ENCODE measurements at places on chromosomes 7 and 10. TPM values are rescaled to one million over a fixed set of nuclear protein-coding genes. Genes with fewer than 3 reads are reported as not detected.

Gene ACTR3C
- total RNA-seq = 0.69 TPM

- peak; percentile 56 for DNase-seq
These were observed 1.6 kb upstream of the COL13A1 start for GRCh38 chr10:69800109-69800508.

Gene NKX2-3
- not detected for total RNA-seq

- no peak for DNase-seq
These were observed 14.9 kb upstream of the SLIT1 start for GRCh38 chr10:97200616-97201015.

DNA sequence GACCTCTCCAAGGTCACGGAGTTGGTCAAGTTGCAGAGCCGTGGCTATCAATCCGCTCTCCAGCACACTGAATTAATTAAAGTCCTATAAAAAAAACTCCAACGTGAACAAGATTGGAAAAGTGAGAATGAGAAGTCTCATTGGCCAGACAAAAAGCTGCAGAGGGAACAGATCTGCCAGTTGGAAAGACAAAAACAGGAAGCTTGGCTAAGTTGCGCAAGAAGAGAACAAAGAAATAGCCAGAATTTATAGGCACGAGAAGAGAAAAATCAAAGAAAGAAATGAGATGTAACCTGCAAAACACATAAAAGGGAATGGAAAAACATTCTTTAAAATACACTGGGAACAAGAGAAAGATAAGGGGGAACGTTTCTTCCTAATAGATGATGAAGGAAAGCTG lies 45.7 kb upstream of the CRTAC1 start:
- DNase-seq = no peak

- no peak for DNase-seq
These were observed 56.9 kb downstream of the CTBP2 start for GRCh38 chr10:125103466-125103865.

- DNase-seq = peak; percentile 82
These were observed 178.8 kb downstream of the SKAP2 start for GRCh38 chr7:26685606-26686005.

- DNase-seq = no peak
These were observed 165.0 kb downstream of the KMT2E start for GRCh38 chr7:105178928-105179541.

Gene AQP1
- 11.6 TPM for total RNA-seq

Gene UNCX
- not detected for total RNA-seq

GRCh38 chr10:77410523-77410922 lies 227.1 kb downstream of the KCNMA1 start:
- DNase-seq = no peak

Gene HMX2
- total RNA-seq = not detected

- no peak for DNase-seq
These were observed 114.4 kb downstream of the RTKN2 start for GRCh38 chr10:62154231-62154630.

Gene GGCT
- 44.3 TPM for total RNA-seq

DNA sequence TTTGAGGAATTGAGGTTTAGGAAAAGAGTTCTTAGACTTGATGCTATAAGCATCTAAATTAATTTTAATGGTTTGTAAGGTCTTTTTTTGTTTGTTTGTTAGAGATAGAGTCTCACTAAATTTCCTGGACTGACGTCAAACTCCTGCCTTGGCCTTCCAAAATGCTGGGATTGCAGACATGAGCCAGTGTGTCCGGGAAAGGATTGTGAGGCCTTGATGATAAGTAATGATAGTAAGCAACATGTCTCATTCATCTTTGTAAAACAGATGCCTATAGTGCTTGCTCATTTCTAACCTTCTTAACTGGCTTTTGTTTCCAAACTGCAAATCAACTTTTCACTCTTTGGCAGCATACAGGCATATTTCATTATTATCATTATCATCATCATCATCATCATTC lies 176.0 kb upstream of the KCND2 start:
- DNase-seq = no peak

Gene RARRES2
- total RNA-seq = not detected

- DNase-seq = no peak
These were observed 105.4 kb downstream of the EPDR1 start for GRCh38 chr7:38025815-38026214.

Gene MACROH2A2
- total RNA-seq = not detected

- DNase-seq = peak; percentile 94
These were observed 33.9 kb downstream of the BNIP3 start for GRCh38 chr10:131947631-131948347.

- DNase-seq = peak; percentile 30
These were observed 2.2 kb downstream of the CFAP46 start for GRCh38 chr10:132939957-132940790.

- no peak for DNase-seq
These were observed 43.4 kb downstream of the ADCYAP1R1 start for GRCh38 chr7:31095286-31096197.

Gene PTER
- total RNA-seq = 3.6 TPM

DNA sequence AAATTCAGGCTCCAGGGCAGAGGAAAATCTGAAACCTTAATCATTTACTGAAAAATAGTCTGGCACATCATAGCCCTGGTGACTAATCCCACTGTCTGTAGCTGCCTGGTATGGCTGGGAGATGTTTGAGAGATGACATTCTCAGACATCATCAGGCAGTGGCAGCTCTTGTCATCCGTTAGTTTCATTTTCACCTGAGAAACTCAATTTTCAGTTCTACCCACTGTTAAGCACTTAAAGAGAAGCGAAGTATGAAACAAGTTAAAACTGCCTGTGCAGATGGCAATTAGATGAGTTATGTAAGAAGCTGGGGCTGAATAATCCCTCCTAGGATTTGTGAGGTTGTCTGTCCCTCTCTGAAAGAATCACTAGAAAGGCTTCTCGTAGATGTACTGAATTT lies 150.2 kb downstream of the NSUN6 start:
- DNase-seq = no peak

Gene PTPRZ1
- total RNA-seq = not detected

DNA sequence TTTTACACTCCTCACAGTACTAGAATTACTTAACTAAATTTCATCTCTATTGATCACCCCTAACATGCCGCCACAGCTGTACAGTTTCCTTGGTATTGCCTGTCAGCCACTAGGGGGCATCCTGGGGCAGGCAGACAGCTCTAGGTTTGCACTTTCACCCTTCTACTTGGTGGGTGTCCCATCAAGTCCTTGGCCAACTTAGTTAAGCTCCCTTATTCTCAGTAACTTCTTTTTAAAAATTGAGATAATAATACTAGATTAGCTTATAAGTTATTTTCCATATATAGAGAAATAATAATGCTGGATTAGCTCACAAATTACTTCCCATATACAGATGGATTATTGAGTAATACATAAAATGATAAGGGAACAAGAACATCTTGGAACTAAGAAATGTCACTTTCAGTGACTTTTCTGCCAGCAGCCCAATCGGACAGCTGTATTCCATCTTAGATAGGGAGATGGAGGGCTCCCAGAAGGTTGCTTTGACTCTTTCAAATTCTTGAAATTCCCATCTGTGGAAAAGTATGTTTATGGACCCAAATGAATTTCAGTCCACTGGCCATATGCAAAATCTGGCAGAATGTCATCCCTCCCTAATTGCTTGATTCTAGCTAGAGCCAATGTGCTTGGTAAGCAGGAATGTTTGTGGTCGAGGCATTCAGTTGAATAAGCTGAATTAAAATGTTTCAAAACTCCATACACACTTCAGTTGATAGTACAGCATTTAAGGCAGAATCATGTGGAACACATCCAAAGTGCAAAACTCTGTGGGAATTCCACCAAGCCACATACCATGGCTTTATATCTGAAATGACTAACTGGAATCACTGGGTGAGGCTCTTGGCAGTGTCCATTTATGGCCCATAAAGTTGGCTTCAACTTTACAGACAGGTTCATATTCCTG lies 309.7 kb downstream of the CSTF2T start:
- peak; percentile 48 for DNase-seq

Gene TNS3
- total RNA-seq = 59.8 TPM

Gene PRKG1
- 0.18 TPM for total RNA-seq

Gene SRGN
- 433 TPM for total RNA-seq

DNA sequence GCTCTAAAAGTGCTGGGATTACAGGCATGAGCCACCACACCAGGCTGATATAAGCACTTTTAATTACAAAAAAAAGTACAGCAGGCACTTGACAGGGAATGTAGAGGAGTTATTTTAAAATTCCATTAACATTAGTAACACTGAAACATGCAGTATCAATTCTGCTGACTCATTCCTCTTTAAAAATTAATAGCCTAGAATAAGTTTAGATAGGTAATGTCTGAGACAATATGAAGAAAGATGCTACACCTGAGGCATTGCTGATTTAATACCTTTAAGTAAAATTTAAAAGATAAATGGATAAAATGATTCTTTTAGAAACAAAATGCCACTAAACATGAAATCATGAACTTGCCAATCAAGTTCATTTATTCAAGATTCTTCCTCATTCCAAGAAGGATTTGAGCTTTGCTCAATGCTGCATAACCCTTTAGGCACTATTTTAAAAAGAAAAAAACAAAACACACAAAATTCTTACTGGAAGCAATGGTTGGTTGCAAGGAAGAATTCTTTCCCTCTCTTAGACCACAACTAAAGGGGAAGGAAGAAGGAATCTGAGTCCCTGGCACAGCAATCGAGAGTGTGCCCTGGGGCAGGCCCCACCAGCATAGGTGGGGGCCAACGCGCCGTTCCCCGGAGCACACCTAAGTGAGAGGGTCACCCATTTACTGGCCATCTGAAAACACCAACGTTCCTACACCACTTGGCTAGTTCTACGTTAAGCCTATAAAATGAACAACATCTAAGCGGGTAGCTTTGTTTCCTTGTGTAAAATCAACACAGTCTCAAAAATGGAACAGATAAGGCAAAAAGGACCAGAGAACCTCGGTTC lies 26.6 kb downstream of the ESYT2 start:
- no peak for DNase-seq

DNA sequence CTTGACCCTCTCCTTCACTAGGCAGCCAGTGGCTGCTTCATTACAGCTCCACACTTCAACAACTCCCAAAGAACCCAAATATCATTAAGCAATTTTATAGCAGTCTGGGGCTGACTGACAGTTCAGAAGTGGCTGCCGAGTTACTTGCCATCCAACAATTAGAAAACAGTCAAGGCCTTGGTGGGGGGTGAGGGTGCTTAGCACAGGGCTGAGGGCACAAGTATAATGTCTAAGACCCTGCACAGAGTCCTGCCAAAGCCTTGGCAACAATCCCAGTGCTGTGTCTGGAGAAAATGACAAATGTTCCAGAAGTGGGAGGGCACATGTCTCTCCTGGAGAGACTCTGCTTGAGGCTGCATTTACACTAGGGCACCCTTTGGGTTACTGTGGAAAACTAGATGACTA lies 71.1 kb downstream of the CXCL12 start:
- DNase-seq = no peak

- no peak for DNase-seq
These were observed 20.0 kb upstream of the CREB5 start for GRCh38 chr7:28392289-28392688.

- DNase-seq = peak; percentile 44
These were observed 733 bp upstream of the ARL5B start for GRCh38 chr10:18658271-18659124.

DNA sequence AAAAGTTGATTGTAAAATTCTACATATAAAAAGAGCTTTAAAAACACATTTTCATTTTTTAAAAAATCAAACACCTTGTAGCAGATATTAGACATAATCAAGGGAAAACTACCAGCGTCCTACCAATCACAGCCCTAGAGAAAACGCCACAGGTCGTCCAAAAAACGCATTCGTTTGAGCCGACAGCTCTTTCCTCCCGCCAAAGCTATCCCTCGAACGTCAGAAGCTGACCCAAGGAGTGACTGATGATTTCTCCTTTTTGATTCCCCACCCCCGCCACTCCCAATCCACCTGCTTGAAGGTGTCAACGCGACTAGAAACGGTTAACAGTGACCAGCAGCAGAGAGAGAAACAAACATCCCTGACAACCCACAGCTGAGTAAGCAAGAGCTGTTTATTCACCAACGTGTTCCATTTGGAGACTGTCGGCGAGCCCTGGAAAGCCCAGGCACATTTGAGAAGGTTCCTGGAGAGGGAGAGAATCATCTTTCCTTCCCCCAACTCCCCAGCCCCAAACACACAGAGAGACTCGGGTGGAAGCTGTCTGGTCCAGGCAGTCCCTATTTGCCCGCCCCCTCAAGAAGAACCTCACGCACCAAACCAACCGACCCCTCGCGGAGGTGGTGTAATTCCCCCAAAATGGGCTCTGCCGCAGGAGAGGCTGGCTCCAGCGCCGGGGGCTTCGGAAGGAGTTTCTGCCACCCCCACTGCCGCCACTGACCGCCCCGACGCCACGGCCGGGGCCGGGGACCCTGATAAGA lies 622 bp downstream of the CPEB3 start:
- DNase-seq = peak; percentile 66

Gene STEAP1B
- 55.4 TPM for total RNA-seq

Gene ERCC6
- 59.6 TPM for total RNA-seq

DNA sequence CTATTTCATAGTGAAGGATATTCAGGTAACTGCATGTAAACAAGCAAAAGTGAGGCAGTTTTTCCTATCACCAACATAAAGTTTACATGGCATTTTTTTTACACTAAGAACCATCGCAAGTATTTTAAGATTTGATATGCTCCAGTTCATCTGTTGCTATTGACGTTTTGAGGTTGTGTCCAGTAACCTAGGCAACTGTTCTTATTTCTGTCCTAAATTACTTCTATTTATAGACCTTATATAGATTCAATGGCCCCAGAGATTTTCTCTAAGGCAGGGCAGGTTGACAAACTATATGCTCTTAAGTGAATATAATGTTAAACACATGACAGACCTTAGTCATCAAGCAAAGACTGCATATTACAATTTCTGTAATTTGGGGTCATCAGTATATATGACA lies 830.2 kb upstream of the LRRTM3 start:
- DNase-seq = no peak

GRCh38 chr10:43749940-43750552 lies 101.4 kb upstream of the ZNF32 start:
- no peak for DNase-seq

DNA sequence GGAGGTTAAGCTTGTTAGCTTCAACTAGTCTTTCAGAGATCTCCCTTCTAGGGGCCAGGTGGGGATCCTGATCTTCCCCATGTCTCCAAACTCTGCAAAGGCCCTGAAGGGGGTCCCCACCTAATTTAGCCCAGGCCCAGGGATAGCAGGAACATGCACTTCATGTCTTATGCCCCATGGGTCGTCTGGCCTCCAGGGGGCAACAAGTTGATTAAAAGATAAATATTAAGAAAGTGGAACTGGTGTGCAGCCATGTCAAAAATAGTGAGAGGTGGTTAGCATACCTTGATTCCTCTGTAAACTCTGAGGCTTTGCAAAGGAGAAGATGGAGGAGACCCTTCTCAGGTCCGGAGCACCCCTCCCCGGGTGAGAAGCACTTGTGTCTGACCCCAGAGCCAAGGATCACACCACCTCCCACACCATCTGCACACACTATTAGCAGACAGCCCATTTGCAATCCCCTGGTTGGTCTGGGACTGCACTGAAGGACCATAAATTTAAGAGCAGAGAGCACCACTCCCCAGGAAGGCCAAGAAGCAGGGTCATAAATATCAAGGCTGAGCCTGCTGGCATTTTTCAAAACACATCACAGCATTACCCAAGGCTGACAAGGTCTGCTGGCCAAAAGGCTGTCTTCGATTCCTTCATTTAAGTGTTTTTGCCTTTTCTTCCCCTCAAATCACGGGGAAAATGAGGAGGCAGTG lies 44.2 kb upstream of the LRRC18 start:
- DNase-seq = no peak

Data from endothelial cell of umbilical vein (primary cell).